Left renal pelvis (tissue), 4 donors: ENCODE measurements at places on chromosomes 5 and 9. TPM values are rescaled to one million over a fixed set of nuclear protein-coding genes. Genes with fewer than 3 reads are reported as not detected.
A peak's percentile ranks its signal among the peaks of the same experiment; 100 is the strongest.

DNA sequence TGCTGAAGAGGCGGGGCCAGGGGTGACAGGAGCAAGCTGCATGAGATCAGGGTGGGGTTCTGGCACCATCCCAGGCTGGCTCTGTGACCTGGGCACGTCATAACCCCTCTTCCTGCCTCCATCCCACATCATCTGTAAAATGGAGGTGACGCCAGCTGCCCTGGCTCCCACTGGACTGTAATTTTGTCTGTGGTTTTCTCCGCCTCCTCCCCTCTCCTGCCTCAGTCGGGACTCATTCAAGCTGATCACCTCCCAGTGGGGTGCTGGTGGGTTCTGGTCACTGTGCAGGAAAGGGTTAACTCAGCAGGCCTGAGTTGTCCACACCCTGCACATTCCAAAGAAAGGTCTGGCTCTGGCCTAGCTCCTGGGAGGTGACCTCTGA, 128.2 kb downstream of the RXRA start:
- DNase-seq, result no peak

DNA sequence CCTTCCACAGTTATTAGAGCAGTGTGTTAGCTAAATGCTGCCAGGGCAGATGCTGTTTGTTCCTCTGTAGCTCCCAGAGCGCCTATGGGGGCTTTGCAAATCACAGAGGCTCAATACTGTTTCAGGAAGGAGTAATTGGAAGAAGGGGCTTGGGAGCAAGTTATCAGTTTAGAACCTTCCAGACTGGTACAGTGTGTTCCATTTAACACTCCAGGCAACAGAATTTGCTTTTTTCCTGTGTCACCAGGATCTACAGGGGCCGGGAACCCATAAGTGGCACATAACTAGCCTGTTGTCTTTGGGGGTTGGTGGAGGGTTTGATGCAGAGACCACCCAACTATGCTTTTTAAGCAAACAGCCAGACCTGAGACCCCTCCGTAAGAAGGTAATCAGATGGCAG, 307.3 kb upstream of the KCNN2 start:
- DNase-seq, result no peak

Gene SREK1
- 108 TPM for polyA plus RNA-seq

DNA sequence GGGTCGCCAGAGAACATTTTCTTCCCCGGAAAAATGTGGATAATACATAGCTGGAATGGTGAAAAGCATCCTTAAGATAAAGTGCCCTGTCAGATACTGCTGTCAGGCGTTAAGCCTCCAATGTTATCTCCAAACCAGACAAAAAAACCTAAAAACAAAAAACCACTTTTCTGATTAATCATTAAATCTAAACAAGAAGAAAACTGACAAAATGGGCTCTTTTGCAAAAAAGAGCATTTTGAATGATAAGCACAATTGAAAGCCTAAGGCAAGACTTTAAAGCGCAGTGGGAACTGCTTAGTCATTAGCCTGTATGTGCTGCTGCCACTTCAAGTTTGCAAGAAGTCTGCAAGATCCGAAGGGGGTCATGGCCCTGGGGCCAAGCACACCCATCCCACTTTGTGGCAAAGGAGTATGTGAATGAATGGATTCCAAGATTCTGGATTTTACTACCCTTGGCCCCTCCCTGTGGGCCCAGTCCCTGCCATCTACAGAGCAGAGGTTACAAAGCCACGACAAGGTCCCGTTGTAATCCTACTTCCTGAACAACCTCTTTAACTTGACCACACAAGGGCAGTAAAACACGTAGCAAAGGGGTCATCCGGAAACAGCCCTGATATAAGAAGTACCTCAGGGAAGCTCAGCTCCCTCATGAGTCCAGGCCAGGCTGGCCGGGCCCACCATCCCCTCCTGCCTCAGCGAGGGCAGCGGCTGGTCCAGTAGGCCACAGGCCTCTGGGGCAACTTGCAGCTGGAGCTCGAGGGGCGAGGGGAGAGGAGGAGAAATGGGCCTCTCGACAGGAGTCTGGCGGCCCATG, 29.7 kb downstream of the SHB start:
- no peak for DNase-seq

GRCh38 chr9:68997666-68998065, 16.2 kb downstream of the PRKACG start:
- no peak for DNase-seq

DNA sequence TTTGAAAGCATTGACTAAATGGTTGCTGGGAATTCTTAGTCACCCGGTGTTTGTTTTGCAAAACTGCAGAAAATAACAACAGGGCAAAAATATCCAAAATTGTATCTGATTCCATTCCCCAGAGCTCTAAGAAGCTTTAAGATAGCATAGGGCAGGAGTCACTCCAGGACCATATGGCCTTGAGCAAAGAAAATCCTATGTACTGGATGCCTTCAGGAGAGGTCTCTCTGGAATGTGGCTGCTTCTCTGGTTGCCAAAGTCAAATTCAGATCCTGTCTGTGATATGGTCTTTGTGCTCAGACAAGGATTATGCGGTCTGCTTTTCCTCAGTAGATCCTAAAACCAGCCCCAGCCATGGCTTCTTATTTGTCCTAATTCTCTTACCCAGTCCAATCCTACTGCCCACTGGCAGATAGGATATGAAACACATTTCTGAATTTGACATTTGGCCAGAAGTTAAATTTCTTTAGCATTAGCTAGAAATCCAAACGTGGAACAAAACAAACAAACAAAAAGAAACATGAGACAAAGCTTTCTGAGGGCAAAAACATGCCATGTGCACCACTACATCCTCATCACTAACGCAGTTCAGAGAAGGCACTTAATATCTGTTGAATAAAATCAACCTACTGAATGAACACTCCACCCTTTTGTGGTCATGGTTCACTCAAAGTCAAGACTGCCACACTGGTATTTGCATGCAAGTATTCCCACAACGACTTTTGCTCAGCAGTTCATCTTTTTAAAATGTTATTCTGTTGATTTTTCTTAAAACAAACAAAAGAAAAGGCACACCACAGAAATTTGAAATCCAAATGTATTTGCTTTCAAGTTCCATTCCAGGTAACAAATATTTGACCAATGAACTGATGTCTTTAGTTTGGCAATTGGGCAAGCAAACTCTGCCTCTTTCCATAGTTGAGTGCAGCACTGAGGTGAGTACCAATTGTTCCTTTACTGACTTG, 165.7 kb downstream of the TRPM6 start:
- no peak for DNase-seq

DNA sequence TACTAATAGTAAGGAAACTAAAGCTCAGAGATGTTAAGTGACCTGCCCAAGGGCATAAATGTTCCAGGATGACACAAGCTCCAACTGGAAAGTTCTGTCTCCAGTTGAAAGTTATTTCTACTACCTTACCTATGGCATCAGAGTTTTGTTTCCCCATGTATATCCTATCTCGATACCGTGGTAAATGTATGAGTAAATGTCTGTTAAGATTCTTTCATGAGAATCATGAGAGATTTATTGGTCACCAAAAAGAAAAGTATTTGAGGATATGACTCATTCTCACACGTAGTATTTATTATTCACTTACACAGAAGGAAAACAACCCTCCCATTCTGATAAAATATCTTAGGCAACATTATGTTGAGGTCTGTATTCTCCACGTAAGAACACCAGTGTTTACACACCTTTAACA, 11.1 kb upstream of the SHOC1 start:
- DNase-seq, result no peak

DNA sequence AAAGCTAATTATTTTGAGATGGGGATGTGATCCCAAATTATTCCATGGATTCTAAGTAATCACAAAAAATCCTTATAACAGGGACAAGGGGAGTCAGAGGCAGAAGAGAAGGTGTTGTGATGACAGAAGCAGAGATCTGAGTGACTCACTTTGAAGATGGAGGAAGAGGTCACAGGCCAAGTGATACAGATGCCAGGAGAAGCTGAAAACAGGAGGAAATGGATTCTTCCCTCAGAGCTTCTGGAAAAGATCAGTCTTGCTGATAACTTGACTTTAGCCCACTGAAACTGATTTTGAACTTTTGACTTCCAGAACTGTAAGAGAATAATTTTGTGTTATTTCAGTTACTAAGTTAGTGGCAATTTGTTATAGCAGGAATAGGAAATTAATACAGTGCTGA, 105.3 kb downstream of the GCNT1 start:
- no peak for DNase-seq

- no peak for DNase-seq
Observed at GRCh38 chr5:164098979-164099378, 593.6 kb downstream of the MAT2B start.

GRCh38 chr9:105305856-105306255, 61.4 kb downstream of the SLC44A1 start:
- no peak for DNase-seq

DNA sequence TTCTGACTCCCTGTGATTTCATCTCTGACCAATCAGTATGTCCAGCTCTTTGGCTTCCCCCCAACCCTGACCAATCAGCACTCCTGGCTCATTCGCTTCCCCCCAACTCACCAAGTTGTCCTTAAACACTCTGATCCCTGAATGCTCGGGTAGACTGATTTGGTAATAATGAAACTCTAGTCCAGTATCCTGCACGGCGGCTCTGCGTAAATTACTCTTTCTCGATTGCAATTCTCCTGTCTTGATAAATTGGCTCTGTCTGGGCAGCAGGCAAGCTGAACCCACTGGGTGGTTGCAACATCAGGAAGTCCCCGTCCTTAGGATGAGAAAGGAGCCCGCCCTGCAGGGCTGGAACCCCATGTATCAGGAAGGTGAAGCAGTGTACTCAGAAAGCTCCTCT, 10.4 kb downstream of the FCN2 start:
- no peak for DNase-seq

DNA sequence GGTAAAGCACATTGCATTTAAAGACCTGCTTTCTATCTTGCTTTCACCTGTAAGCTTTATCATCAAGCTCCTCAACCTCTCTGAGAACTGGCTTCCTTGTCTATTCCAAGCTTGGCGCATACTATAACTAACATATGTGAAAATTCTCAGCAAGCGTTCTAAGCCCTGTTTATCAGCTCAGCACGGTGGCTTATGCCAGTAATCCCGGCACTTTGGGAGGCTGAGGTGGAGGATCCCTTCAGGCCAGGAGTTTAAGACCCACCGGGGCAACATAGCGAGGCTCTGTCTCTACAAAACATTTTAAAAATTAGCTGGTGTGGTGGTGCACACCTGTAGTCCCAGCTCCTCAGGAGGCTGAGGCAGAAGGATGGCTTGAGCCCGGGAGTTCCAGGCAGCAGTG, 1.6 kb upstream of the ATP6V0E1 start:
- no peak for DNase-seq

Gene BNC2
- polyA plus RNA-seq, result 8.7 TPM

GRCh38 chr5:180860273-180860886, 696 bp downstream of the ZFP62 start:
- DNase-seq, result no peak

- no peak for DNase-seq
Observed at GRCh38 chr5:169911448-169912212, 68.7 kb downstream of the INSYN2B start.

- DNase-seq, result no peak
Observed at GRCh38 chr9:37788332-37788731, 3.5 kb upstream of the EXOSC3 start.

- DNase-seq, result no peak
Observed at GRCh38 chr5:50958852-50959457, 292.5 kb downstream of the PARP8 start.

- peak; percentile 21 for DNase-seq
Observed at GRCh38 chr9:107020040-107020530, 157.1 kb downstream of the ZNF462 start.

Gene NTNG2
- 0.40 TPM for polyA plus RNA-seq

- no peak for DNase-seq
Observed at GRCh38 chr9:77959803-77960202, 71.8 kb downstream of the GNAQ start.

GRCh38 chr5:124642151-124642550, 104.3 kb downstream of the ZNF608 start:
- no peak for DNase-seq

GRCh38 chr9:92422611-92423338, 1.5 kb downstream of the OMD start:
- DNase-seq, result no peak

- DNase-seq, result no peak
Observed at GRCh38 chr9:79236466-79236865, 335.3 kb upstream of the TLE4 start.

- DNase-seq, result no peak
Observed at GRCh38 chr5:103840600-103840999, 278.0 kb upstream of the NUDT12 start.

Gene NKD2
- polyA plus RNA-seq, result 25.3 TPM

Gene NMRK1
- 6.5 TPM for polyA plus RNA-seq

Gene ZCCHC10
- polyA plus RNA-seq, result 32.5 TPM

DNA sequence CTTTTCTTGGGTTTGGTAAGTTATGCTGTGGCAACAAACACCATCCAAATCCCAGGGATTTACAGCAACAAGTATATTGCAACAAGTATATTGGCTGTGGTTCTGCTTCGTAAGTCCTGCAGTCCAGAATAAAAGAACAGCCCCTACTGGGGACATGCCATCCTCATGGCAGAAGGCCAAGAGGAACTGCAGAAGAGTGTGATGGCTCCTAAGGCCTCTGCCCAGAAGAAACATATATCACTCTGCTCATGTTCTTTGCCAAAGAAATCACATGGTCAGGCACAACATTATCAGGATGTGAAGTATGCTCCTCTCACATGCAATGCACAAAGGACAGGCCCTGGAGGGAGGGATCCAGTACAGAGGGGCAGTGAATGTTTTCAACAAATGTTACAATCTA, 159.6 kb upstream of the TAS2R1 start:
- no peak for DNase-seq

GRCh38 chr9:129709438-129710168, 43.2 kb downstream of the PTGES start:
- no peak for DNase-seq

GRCh38 chr9:7844242-7844641, 44.7 kb upstream of the DMAC1 start:
- DNase-seq, result no peak

Gene TERT
- 0.37 TPM for polyA plus RNA-seq

GRCh38 chr5:66702426-66702825, 106.2 kb downstream of the MAST4 start:
- no peak for DNase-seq

- no peak for DNase-seq
Observed at GRCh38 chr5:95986937-95987520, 25.4 kb upstream of the ELL2 start.

DNA sequence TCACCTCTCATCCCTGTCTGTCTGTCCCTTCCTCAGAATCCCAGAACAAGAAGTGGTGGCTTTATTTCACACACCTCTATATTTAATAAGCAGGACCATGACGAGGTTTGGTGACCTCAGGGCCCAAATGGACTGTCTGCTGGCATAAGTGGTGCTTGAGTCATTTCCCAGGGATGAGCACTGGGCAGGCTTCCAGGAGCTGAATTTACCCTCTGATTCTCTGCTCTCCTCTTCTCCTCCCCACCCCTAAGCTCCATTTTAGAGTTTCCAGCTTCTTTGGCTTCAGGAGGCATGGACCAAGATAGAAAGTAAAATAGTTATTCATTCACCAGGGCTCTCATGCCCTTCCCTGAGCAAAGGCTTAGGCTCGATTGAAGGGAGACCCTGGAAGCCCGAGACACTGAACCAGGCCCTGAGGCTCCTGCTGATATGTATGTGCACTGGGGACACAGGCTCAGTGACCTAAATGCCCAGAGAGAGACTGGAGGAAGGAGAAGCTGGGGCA, 69.1 kb downstream of the PPARGC1B start:
- no peak for DNase-seq

Gene BASP1
- polyA plus RNA-seq, result 85.5 TPM

Gene RBM22
- 85.3 TPM for polyA plus RNA-seq

Gene ALDH7A1
- 141 TPM for polyA plus RNA-seq

Gene SVEP1
- polyA plus RNA-seq, result 5.4 TPM

- peak; percentile 10 for DNase-seq
Observed at GRCh38 chr5:65818592-65818991, 96.6 kb downstream of the NLN start.

- no peak for DNase-seq
Observed at GRCh38 chr9:114021578-114021977, 56.5 kb downstream of the AMBP start.

- no peak for DNase-seq
Observed at GRCh38 chr5:87164409-87164808, 103.3 kb upstream of the RASA1 start.
